ENCODE measurements at places on chromosomes 4 and X. TPM values are rescaled to one million over a fixed set of nuclear protein-coding genes. Genes with fewer than 3 reads are reported as not detected.

Gene DCUN1D4
- 19.2 TPM for total RNA-seq

DNA sequence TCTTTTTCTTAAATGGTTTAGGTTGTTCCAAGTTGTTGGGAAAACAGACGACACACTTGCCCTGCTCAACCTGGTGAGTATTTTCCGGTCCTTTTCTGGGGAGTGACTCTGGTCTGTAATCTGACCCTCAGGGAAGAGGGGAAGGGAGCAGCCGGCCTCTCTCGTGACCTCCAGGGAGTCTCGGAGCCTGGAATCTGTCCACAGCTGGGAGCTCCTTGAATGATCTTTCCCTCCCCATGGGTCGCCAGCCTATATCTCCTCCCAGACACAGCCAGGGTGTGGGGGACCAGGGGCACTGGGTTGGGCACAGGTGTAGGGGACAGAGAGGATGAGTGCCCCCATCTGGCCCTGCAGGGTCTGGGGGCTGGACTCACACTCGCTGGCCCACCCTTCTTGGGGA is 18.9 kb downstream of the TMEM175 start:
- H3K27ac ChIP-seq, result no peak overlapping the region
- peaks cover 42% of the 10 kb centered on the region for H3K36me3 ChIP-seq
- H3K4me3 ChIP-seq, result no peak overlapping the region
- no peaks in the 10 kb centered on the region for H3K27me3 ChIP-seq

Gene OTUD6A
- not detected for total RNA-seq

Gene CHRDL1
- total RNA-seq, result 52.5 TPM

DNA sequence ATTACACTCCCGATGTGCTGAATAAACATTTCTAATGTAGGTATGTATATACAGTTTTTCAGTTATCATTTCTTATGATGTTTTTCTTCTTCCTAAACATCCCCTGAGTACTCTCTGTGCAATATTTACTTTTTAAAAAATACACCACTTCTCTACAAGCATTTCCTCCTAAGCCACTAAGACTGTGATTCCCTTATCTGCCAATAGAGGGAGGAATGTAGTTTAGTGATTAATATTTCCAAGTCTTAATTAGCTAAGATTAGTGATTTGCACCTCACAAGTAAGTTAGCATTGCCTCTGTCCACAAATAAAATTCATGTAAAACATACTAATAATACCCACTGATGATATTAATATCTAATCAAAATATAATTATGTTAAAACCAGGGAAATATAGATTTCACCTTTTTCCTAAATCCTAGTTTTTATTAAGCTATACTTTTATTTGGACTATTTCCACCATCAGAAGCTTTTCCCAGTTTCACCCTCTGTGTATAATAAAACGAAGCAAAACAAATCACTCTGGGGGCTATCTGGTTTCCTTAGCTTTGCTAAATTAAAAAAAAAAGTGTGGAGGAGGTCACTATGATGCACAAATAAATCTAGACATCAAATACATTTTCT is 909.1 kb downstream of the FAT4 start:
- H3K27ac ChIP-seq, result no peak overlapping the region
- H3K27me3 ChIP-seq, result no peaks in the 10 kb centered on the region
- no peaks in the 10 kb centered on the region for H3K4me1 ChIP-seq
- H3K4me3 ChIP-seq, result no peak overlapping the region

DNA sequence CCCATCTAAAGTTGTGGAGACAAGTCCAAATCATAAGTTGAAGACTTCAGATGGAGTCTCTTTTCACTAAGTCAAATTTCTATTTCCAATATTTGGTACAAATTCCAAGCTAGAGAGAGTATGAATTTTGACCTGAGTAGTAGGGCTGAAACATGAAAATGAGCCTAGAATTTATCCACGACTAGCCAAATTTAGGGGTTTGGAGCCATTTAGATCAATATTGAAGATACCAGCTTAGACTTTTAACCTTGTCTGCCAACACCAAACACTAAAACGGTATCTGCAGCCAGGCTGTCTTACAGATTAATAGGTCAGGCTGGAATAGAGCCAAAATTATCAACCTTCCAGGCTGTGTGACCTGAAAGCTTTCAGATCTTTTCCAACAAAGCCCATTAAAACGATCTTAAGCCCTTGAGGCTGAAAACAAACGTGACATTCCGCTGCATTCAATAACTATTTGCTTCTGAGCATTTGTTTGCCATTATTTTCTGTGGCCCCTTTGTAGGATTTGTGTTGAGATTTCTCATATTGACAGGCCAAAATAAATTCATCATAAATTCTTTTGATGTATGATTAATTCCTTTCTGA is 268.7 kb upstream of the DKK2 start:
- no peaks in the 10 kb centered on the region for H3K27me3 ChIP-seq
- DNase-seq, result no peak
- H3K36me3 ChIP-seq, result no peaks in the 10 kb centered on the region
- H3K4me1 ChIP-seq, result no peaks in the 10 kb centered on the region
- H3K4me3 ChIP-seq, result no peak overlapping the region

GRCh38 chr4:94507708-94508107 is 56.0 kb downstream of the PDLIM5 start:
- no peaks in the 10 kb centered on the region for H3K27me3 ChIP-seq
- H3K36me3 ChIP-seq, result no peaks in the 10 kb centered on the region
- H3K27ac ChIP-seq, result no peak overlapping the region
- no peak for DNase-seq

DNA sequence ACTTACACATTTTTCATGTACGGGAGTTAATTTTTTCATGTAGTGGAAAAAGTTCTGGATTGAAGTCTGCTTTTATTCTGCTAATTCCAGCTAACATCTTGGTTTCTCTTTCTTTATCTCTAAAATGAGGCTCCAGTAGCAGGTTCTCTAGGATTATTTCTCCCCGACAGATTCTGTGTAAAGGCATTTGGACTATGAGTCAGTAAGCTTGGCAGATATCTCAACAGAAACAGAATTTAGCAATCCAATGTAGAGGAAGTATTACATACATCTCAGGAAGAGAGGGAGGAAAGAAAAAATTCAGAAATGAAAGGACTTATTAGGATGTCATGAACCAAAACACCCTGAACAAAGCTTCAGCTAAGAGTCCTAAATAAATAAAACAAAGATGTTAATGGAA is 1682.3 kb upstream of the TENM3 start:
- H3K27me3 ChIP-seq, result no peaks in the 10 kb centered on the region
- DNase-seq, result no peak
- H3K27ac ChIP-seq, result no peak overlapping the region
- no peak overlapping the region for H3K4me3 ChIP-seq
- no peaks in the 10 kb centered on the region for H3K4me1 ChIP-seq

Gene PAGE2
- total RNA-seq, result not detected

Gene BEND4
- 0.49 TPM for total RNA-seq

GRCh38 chr4:81353861-81354260 is 117.8 kb downstream of the RASGEF1B start:
- no peak overlapping the region for H3K27ac ChIP-seq
- no peaks in the 10 kb centered on the region for H3K36me3 ChIP-seq
- H3K4me3 ChIP-seq, result no peak overlapping the region
- H3K4me1 ChIP-seq, result no peaks in the 10 kb centered on the region

Gene CYLC1
- total RNA-seq, result not detected

DNA sequence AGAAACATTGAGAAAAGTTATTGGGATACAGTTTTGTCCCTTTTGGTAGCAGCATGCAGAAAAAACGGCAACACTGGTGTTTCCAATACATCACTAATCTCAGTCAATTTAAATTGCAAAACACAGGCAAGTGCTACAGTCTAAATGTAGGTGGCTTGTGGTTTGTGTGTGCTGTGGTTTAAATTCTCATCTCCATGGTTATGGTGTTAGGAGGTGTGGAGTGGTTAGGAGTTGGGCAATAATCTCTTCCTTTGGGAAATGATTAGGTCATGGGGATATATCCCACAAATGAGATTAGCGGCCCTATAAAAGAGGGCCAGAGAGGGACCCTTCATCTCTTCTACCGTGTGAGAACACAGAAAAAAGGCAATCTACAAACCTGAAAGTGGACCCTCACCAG is 1344.3 kb downstream of the ADGRL3 start:
- no peak for DNase-seq
- no peak overlapping the region for H3K27ac ChIP-seq
- H3K4me1 ChIP-seq, result no peaks in the 10 kb centered on the region
- no peaks in the 10 kb centered on the region for H3K27me3 ChIP-seq

- no peaks in the 10 kb centered on the region for H3K4me1 ChIP-seq
- no peak overlapping the region for H3K27ac ChIP-seq
- H3K36me3 ChIP-seq, result no peaks in the 10 kb centered on the region
These were observed 327.4 kb downstream of the KCTD8 start for GRCh38 chr4:44121210-44121609.

Gene SPANXB1
- total RNA-seq, result not detected

Gene RTL3
- total RNA-seq, result 0.31 TPM

Gene FSTL5
- not detected for total RNA-seq

- no peaks in the 10 kb centered on the region for H3K27me3 ChIP-seq
- H3K36me3 ChIP-seq, result no peaks in the 10 kb centered on the region
- no peak overlapping the region for H3K27ac ChIP-seq
- no peak for DNase-seq
- H3K4me1 ChIP-seq, result no peaks in the 10 kb centered on the region
These were observed 8.3 kb upstream of the EDA start for GRCh38 chrX:69607616-69608015.

- H3K27me3 ChIP-seq, result no peaks in the 10 kb centered on the region
- H3K4me3 ChIP-seq, result no peak overlapping the region
- DNase-seq, result no peak
These were observed 45.0 kb downstream of the TMEM165 start for GRCh38 chr4:55440786-55441185.

Gene SMR3B
- not detected for total RNA-seq

DNA sequence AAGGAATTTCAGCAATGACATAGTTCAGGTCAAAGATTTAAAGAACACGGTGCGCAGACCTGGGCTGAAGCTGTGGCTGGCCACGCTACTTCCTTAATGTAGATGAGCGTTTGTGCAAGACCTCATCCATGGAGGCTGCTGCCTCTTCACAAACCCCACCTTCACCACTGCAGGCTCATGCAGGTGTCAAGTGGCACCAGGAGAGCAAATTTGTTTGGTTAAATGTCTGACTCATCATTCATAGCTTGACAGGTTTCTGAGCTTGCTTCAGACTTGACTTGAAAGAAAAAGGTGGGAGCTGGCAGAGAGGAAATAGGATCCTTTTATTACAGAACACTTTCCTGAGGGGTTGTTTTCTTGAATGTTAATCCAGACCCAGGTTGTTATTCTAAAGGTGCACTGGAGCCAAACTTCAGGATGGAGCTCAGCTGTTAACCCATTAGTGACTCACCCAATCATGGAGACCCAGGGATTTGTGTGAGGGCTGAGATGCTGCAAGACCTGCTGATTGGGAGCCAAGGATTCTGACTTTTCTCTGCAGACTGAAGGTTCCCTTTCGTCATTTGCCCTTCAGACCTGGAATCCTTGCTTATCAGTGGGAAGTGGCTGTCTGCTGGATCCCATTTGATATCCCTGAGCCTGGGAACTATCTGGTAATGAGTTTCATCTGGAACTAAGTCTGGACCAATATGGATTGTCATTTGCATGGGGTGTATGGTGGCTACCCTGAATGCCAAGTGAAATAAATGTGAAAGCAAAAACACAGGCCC is 315.3 kb downstream of the PTTG2 start:
- H3K27ac ChIP-seq, result no peak overlapping the region
- no peak overlapping the region for H3K4me3 ChIP-seq
- no peaks in the 10 kb centered on the region for H3K4me1 ChIP-seq
- no peaks in the 10 kb centered on the region for H3K27me3 ChIP-seq

GRCh38 chrX:49039598-49040375 is 3.4 kb downstream of the TFE3 start:
- peak overlapping the region; percentile 75 for H3K27ac ChIP-seq
- no peak overlapping the region for H3K4me3 ChIP-seq
- no peaks in the 10 kb centered on the region for H3K27me3 ChIP-seq
- no peak for DNase-seq
- H3K4me1 ChIP-seq, result peaks cover 14% of the 10 kb centered on the region
- H3K36me3 ChIP-seq, result peaks cover 3% of the 10 kb centered on the region

- no peak for DNase-seq
- H3K4me1 ChIP-seq, result no peaks in the 10 kb centered on the region
- H3K4me3 ChIP-seq, result peak overlapping the region; percentile 53
- H3K27me3 ChIP-seq, result no peaks in the 10 kb centered on the region
These were observed 665 bp downstream of the RBM41 start for GRCh38 chrX:107117993-107118321.

- H3K4me3 ChIP-seq, result no peak overlapping the region
- no peak overlapping the region for H3K27ac ChIP-seq
- no peaks in the 10 kb centered on the region for H3K36me3 ChIP-seq
- no peaks in the 10 kb centered on the region for H3K27me3 ChIP-seq
These were observed 3.7 kb upstream of the GPR82 start for GRCh38 chrX:41720125-41720779.

Gene MAGEA2B
- not detected for total RNA-seq

DNA sequence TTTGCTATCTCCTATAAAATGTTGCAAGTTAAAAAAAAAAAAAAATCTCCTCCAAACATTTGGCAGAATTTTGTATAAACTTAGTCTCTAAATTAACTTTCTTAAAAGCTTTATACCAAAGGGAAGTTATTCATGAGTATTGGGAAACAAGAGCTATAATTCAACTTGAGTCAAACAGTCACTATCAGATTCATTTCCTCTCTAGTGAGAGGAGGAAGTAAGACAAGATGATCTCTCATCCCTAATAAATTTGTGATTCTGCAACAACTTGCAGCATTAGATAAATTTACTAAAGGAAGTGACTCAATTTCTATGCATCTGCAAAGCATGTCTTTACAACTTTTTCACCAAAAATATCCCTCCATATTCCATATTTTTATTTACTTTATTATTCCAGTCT is 135.4 kb upstream of the GNPDA2 start:
- DNase-seq, result no peak

GRCh38 chrX:55135171-55135570 is 46.4 kb downstream of the PAGE2 start:
- H3K27ac ChIP-seq, result no peak overlapping the region
- DNase-seq, result peak; percentile 23
- H3K36me3 ChIP-seq, result no peaks in the 10 kb centered on the region
- no peaks in the 10 kb centered on the region for H3K27me3 ChIP-seq
- H3K4me1 ChIP-seq, result no peaks in the 10 kb centered on the region

DNA sequence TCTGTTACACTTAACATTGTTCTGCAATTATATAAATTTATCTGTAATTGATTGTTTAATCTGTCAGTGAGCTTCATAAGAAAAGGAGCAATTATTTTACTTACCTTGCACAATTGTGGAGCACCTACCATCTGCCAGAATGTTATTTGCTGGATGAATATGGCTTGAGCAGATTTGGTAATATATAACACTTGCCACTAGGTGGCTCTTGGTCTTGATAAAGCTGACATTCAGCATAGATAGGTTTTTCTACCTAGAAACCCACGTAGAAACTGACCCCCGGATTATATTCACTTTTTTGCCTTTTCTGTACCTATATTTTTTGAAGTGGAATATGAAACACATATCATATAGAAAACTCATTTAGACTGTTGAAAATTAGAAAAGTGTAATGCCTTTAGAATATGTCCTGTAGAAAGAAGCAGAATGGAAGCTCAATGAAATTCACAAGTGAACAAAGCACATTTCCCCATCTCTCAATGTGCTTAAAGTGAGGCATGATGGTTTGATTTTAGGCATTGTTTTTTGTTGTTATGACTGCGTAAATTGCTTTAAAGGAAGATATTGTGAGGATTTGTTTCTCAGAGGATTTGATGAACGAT is 9.5 kb downstream of the RBPJ start:
- no peak overlapping the region for H3K4me3 ChIP-seq
- no peak overlapping the region for H3K27ac ChIP-seq
- no peak for DNase-seq
- no peaks in the 10 kb centered on the region for H3K27me3 ChIP-seq
- H3K4me1 ChIP-seq, result peaks cover 24% of the 10 kb centered on the region
- no peaks in the 10 kb centered on the region for H3K36me3 ChIP-seq

Gene HGFAC
- total RNA-seq, result not detected

Data from upper lobe of left lung (tissue), 6 donors.